ENCODE measurements at places on chromosomes 1 and 21.

- DNase-seq: no peak
These were observed 223.0 kb downstream of the PLA2G4A start for GRCh38 chr1:187051618-187052232.

DNA sequence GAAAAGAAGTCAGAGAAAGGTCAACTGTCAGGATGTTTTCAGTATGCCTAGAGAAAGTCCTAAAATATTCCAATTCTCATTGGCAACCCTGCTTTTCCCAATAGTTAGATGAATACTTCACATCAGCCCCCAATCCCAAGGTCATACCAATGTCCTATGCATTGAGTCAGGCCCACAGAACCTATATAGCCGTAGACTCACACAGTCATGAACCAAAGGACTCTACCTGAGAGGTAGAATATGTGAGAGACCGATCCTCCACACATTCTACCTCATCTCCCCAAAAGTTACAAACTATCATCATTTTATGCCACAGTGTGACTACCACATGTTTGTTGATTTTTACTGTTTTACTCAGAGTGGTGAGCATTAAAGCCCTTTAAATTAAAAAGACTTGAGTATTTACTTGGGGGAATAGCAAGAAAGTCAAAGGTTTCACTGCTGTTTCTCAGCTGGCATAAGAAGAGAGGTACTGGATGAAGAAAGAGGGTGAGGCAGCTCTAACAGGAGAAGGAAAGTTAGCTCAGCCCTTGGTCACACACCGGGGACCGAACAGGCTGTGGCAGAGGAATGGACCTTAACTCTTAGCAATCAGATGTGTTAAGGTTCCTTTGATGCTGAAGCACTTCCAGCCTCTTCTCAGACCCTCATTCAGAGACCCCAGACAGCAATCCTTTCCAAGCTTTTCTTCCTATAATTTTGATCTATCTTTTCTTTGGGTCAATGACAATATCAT, 937 bp downstream of the CD48 start:
- DNase-seq: no peak

GRCh38 chr1:119483441-119484200, 23.4 kb upstream of the HSD3B1 start:
- DNase-seq: no peak

DNA sequence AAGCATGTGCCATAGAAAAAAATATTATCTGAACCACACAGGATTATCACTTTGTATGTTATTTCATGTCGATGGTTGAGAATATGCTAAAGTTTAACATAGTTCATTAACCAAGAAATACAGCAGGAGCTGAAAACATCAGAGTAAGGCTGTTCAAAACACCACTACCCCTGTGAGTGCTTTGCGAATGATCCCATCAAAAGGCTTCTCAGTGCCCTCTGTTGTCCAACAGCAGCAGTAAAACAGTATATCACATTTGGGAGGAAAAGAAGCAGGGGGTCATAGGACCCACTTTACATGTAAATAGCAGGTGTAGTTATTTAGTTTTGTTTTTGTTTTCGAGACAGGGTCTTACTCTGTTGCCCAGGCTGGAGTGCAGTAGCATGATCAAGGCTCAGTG, 289.4 kb upstream of the FMN2 start:
- no peak for DNase-seq

- DNase-seq: no peak
These were observed 39.1 kb upstream of the TRAPPC10 start for GRCh38 chr21:43972850-43973633.

DNA sequence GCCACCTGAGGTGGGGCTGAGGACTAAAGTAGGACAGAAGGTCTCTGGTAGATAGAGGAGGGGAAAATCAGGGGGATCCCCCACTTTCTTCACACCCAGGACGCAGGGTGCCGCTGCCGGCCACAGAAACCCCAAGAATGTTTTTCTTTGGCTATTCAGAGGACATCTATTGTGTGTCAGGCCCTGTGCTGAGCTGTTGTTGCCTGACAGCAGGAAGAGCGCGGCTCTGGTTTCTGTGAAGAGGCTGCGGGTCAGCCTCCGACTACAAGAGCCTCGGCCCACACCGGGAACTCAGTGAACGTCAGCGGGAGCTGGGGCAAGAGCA, 407 bp upstream of the PIGV start:
- peak; percentile 45 for DNase-seq

DNA sequence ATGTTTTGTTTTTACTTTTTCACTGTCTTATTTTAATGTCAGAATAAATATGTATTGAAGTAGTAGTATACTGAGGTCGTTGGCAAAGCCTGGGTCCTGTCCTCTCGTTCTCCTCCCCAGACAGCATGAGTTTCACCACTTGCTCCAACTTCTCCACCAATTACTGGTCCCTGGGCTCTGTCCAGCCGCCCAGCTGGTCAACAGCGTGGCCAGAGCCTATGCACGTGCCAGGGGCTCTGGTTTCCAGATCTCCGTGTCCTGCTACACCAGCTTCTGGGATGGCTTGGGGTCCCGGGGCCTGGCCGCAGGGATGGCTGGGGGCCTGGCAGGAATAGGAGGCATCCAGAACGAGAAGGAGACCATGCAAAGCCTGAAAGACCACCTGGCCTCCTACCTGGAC, 19.3 kb downstream of the PTPN14 start:
- no peak for DNase-seq

GRCh38 chr21:37292941-37293340, 25.8 kb upstream of the VPS26C start:
- no peak for DNase-seq

DNA sequence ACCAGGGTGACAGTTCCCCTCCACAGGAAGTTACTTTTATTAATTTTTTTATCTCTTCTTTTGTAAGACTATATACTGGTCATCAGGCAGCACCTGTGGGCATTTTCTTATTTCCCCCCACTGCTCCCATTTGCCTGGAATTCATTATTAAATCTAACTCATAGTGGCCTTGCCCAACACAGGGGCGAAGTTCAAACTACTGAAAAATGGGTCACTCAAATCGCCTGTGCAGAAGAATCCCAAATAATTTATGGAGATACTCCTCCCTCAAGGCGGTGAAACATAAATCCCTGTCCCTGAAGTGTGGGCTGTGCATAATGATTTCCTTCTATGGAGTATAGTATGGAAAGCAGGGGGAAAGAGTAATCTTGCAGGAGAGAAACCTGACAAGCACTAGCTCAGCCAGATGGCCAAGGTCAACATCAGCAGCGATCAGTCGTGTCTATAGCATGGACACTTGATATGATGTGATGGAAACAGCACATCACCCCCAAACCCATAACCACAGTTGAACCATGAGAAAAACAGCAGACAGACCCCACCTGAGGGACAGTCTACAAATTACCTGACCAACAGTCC, 7.9 kb downstream of the CAMK2N1 start:
- no peak for DNase-seq
